ENCODE measurements at places on chromosomes 13 and 19.

GRCh38 chr13:25677956-25678355 is 306.2 kb downstream of the ATP8A2 start:
- no peak for DNase-seq

DNA sequence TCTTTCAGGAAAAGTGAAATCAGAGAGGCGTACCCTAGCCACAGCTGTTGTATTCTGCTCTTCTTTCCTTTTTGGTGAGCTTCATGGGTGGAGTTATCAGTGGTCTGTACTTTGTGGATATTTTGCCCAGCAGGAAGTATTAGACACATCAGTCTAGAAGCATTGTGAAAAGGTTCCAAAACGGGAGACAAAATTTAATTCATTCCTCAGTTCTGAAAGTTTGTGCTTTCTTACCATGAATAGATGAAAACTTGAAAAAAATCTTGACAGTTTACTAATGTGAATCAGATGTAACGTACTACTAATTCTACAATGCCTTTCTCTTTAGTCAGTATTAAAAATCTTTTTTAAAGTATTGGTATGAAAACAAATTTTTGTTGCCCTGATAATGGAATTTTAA is 116.8 kb downstream of the DNAJC3 start:
- no peak for DNase-seq

DNA sequence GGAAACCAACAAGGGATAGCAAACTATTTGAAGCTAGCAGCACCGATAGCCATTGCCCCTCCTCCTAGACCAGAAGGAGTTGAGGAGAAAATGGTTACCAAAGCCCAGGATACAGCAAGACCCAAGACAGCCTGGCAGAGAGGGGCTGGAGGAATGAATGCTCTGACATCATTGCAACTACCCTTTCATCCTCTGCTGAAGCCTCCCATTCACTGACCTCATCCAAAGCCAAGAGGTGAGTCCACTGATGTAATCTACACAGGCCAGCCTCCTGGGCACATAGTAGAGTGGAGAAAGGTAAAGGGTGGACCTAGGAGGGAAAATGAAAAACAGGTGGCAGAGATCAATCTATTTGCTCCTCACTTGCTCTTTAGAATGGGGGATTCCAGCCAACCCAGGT is 42.7 kb upstream of the ZNF780A start:
- DNase-seq, result no peak

GRCh38 chr13:89900104-89900765 is 1447.3 kb upstream of the MIR17HG start:
- no peak for DNase-seq

GRCh38 chr13:82257790-82258507 is 1624.3 kb downstream of the SLITRK1 start:
- DNase-seq, result no peak

All from WTC11 (cell line).